ENCODE measurements at places on chromosomes 11 and 22.

GRCh38 chr22:22709719-22710445 is 65.5 kb downstream of the GGTLC2 start:
- no peak for DNase-seq

DNA sequence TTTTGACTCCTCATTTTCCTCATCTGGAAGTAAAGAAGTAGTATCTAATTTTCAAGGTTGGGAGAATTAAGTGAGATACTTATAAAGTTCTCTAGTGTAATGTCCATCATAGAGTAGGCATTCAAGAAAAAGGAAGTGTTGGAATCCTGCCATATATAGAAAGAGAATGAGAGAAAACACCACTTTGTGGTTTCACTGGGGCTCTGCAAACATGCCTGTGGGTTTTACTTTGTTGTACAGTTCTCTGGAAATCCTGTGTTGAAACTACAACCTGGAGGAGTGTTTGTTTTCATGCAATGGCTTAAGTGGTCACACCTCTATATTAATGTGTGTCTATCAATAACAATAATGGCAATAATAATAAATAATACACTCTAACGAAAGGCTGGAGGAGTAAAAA is 741.7 kb downstream of the NELL1 start:
- peak; percentile 82 for DNase-seq

- DNase-seq = no peak
Measured at GRCh38 chr22:26429458-26430286, 612 bp downstream of the ASPHD2 start.

DNA sequence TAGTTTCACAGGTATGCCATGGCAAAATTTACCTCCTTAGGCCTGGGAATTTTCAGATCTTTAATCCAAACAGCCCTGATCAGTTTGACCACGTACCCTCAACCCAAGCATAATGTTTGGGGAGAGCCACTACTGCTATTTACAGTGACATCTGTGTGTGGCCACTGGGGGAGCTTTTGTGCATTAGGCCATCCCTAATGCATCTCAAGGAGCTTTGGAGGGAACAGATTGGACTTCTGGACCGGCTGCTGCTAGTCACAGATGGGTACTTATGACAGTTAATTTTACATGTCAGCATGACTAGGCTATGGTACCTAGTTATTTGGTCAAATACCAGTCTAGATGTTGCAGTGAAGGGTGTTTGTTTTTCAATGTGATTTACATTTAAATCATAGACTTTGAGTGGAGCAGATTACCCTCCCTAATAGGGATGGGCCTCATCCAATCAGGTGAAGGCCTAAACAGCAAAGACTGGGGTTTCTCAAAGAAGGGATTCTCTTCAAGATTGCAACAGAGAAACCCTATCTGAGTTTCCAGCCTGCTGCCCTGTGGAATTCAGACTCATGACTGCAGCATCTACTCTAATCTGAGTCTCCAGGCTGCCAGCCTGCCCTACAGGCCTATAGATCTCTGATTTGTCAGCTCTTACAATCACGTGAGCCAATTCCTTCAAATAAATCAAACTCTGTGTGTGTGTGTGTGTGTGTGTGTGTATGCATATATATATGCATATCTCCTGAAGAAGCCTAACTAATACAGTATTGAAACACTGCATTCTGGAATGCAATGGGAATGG is 38.0 kb upstream of the GALNT18 start:
- DNase-seq = no peak

DNA sequence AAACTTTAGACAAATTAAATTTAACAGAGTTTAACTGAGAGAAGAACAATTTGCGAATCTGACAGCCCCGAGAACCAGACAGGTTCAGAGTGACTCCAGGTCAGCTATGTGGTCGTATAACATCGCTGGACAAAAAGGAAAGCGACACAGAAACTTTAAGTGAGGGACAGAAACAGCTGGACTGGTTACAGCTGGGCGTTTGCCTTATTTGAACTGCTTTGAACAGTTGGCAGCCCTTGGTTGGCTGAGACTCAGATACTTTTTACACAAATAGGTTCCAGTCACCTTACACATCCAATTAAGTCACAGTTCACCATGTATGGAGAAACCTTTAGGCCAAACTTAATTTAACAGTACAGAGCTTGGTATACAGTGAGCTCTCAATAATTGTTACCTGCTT is 436.9 kb downstream of the GUCY1A2 start:
- DNase-seq = no peak

- DNase-seq = no peak
Measured at GRCh38 chr11:80635178-80635577, 1194.3 kb upstream of the TENM4 start.

GRCh38 chr22:38264322-38264843 is 8.4 kb downstream of the TMEM184B start:
- no peak for DNase-seq

DNA sequence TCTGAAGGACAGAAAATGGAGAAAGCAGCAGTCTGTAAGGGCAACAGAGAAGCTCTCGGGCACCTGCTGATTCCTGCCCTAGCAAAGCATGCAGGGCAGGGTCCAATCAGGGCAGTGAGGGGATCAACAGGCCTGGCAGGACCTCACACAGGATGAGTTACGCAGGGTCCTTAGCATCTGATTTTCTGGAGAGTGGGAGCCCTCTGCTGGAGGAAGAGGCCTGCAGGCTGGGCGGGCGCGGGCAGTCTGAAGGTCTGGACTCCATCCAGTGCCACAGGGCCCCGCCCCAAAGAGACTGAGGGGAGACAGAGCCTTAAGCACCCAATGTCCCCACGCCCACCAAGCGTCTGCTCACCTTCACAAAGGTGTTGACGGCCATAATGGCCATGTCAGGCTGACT is 28.9 kb downstream of the AP1B1 start:
- DNase-seq = no peak

GRCh38 chr11:112769584-112769983 is 191.6 kb upstream of the NCAM1 start:
- DNase-seq = no peak

DNA sequence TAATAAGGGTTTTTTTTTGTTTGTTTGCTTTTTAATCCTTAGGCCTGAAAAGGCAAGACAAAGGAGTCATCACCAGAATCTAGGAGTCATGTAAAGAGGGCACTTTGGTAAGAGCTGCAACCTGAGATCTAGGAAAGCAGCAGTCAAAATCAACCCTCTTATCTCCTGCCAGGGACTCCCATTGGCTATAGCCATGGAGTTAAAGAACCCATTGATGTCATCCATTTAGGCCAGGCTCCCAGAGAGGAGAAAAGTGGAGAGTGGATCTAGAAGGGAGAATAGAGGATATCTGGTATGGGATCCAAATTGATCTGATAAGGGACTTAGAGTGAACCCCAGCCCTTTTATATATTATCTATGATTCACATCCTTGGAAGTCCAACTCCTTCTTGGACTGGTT is 35.9 kb downstream of the ZNF215 start:
- DNase-seq = no peak

- DNase-seq = no peak
Measured at GRCh38 chr11:14141676-14142075, 179.2 kb downstream of the SPON1 start.

GRCh38 chr11:120194166-120194565 is 16.7 kb upstream of the OAF start:
- DNase-seq = no peak

GRCh38 chr11:27085111-27085510 is 44.5 kb downstream of the BBOX1 start:
- DNase-seq = no peak

- DNase-seq = no peak
Measured at GRCh38 chr11:120120805-120121335, 17.0 kb downstream of the TRIM29 start.

GRCh38 chr22:50713571-50714056 is 24.4 kb upstream of the ACR start:
- DNase-seq = no peak

GRCh38 chr11:111532365-111532709 is 8.2 kb upstream of the LAYN start:
- DNase-seq = no peak

GRCh38 chr11:35934981-35935380 is 8.9 kb upstream of the LDLRAD3 start:
- DNase-seq = no peak

DNA sequence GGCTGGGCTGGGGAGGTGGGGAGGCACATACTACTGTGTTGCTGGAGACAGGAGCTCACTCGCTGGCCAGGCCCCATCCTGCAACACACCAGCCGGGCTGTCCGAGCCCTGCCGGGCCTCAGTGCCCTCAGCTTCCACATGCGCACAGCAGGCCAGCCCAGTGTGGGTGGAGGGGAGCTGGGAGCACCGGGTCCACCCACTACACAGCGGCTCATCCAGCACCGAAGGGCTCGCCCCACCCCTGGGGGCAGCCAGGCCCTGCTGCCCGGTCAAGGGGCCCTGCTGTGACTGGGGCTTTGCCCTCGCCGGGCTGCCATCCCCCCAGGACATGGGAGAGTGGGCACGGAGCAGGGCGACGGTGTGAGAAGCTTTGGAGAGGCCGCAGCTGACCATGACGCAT is 9.3 kb downstream of the TTLL8 start:
- no peak for DNase-seq

DNA sequence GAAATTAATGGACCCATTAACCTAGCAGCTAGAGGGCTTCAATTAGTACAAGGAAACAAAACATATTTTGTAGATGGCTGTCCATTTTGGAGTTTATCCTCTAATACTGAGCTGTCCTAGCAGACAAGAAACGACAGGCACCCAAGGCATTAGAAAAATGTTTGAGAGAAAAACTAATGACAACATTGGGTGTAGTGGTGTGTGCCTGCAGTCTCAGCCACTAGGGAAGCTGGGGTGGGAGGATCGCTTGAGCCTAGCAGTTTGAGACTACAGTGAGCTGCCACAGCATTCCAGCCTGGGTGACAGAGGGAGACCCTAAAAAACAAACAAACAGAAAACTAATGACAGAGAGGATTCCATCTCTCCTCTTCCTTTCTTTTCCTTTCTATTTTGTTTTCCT is 1.5 kb downstream of the A4GALT start:
- DNase-seq = no peak

DNA sequence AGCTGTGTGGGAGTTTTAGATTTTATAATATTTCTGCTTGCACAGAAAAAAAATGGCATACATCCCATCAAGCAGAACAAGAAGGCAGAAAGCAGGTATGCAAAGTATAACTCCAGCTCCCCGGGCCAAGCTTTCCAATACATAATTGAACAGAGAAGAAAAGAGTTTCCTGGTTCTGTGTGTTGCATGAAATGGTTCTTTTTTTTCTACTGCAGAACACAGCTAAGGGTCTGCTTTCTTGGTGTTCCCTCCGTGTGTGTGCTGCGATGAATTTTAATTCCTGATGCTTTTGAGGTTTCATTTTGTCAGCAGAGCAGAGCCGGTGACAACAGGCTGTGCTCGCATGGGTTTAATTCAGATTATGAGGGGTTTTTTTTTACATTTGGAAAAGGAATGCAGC is 70.7 kb upstream of the TTC12 start:
- no peak for DNase-seq

DNA sequence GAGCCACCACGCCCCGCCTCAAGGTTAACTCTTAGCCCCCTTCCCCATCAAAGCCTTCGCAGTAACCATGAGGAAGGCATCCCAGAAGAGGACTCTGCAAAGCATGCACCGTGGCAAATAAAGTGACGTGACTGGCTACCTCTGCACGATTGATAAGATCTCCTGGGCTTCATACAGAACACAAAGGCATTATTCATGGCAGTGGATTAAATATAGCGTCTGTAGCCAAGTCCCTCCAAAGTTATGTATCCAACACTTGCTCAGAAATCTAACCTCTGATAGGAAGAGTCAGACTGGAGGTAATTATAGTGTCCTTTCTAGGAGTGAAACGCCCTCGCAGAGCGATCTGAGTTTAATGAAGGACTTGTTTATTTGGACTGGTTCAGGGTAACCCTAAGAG is 22.4 kb downstream of the CPT1A start:
- no peak for DNase-seq

DNA sequence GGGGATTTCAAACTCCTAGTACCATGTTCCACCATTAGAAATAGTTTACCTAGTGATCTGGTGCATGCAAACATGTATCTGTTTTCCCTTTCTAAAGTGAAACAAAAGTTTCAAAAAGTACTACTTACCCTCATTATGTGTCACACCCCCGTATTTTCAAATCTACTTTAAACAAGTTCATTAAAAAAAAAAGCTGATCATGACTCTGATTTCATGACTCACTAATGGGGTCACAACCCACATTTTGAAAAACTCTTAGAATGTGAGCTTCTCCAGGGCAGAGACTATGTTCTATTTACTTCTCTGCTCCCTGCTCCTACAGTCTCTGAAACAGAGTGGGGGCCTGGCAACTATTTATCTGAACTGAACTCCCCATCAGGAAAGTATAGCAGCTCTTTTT is 18.2 kb downstream of the CHRM1 start:
- no peak for DNase-seq

GRCh38 chr11:115527534-115528125 is 23.4 kb upstream of the CADM1 start:
- DNase-seq = peak; percentile 54

DNA sequence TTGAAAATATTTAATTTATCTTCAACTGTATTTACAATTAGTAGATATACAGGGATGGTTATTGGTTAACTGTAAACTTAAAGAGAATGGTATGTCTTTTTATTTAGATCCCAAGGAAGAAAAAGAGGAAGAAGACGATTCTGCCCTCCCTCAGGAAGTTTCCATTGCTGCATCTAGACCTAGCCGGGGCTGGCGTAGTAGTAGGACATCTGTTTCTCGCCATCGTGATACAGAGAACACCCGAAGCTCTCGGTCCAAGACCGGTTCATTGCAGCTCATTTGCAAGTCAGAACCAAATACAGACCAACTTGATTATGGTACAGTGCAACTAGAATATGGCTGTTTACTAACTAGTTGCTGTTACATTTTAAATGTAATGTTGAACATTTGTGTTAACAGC is 12.7 kb upstream of the CNTF start:
- DNase-seq = no peak

GRCh38 chr22:39429916-39430575 is 26.8 kb upstream of the MGAT3 start:
- no peak for DNase-seq

DNA sequence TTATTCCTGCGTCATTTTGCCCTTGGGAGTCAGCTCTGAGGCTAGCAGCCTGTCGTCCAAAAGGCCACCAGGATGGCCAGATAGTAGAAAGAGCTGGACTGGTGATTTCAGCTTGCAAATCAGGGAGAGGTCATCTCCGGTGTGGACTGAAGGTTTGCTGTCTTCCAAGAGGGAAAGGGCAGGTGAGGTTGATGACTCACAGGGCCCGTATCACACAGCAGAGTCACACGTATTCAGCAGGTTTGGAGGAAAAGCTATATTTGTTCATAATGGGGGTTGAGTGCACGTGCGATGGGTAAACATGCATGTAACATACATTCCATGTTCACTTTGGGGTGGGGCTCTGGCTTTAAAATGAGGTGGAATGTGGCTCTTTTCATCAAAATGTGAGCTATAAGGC is 25.6 kb downstream of the MRPL21 start:
- DNase-seq = no peak

DNA sequence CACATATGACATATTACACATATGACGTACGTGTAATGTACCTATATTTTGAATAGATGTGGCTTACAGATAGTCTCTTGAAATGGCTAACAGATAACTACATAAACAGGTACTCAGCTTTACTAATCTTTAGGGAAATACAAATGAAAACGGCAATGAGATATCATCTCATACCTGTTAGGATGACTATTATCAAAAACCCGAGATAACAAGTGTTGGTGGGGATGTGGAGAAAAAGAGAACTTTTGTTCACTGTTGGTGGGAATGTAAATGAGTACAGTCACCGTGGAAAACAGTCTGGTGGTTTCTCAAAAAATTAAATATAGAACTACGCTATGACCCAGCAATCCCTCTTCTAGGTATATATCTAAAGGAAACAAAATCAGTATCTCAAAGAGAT is 247.6 kb downstream of the ETS1 start:
- no peak for DNase-seq

GRCh38 chr22:46524203-46524740 is 13.1 kb downstream of the CELSR1 start:
- no peak for DNase-seq
